ENCODE measurements at places on chromosomes 11 and 22.

DNA sequence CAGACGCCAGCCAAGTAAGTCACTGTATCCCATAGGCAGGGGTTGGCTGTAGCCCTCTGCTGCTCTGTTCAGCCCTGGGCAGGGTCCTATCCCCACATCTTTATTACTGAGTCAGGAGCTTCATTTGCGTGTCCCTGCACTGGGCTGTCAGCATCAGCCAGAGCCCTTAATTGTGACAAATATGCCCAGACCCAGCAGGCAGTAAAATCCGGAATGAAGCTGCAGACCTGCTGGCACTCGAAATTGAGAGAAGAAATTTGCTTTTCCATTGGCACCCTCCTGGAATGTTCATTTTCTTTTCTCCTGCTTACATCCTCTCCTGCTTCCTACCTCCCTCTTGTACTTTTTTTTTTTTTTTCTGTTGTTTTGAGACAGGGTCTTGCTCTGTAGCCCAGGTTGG lies 43.8 kb downstream of the CEP164 start:
- H3K4me3 ChIP-seq: no peak overlapping the region
- no peak overlapping the region for H3K27ac ChIP-seq
- no peaks in the 10 kb centered on the region for H3K4me1 ChIP-seq
- DNase-seq: no peak
- H3K36me3 ChIP-seq: peaks cover 23% of the 10 kb centered on the region

DNA sequence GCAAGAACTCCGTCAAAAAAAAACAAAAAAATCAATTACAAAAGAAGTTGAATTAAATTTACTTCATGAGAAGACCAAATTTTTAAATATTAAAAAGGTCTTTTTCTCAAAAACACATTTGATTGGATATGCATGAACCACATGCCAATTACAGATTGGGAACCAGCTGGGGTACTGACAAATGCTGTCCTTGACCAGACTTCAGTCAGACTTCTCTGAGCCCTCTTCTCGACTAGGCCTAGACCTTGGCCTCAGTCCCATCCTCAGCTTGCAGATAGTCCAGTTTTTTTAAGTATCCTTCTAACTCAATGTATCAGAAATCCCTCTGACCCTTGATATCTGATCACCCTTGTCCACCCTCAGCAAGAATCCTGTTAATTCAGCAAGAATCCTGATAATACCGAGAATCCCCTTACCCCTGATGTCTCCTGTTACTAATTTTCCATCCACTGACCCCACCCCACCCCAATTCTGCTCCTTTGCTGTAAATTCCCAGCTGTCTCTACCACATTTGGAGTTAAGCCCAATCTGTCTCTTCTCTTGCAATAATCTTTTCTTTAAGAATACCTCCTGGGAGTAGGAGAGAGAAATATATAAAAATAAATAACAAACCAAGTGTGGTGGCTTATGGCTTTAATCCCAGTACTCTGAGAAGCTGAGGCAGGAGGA lies 30.9 kb downstream of the OR4D9 start:
- peaks cover 11% of the 10 kb centered on the region for H3K4me1 ChIP-seq
- H3K36me3 ChIP-seq: no peaks in the 10 kb centered on the region
- DNase-seq: no peak
- no peaks in the 10 kb centered on the region for H3K27me3 ChIP-seq
- no peak overlapping the region for H3K27ac ChIP-seq
- no peak overlapping the region for H3K4me3 ChIP-seq

DNA sequence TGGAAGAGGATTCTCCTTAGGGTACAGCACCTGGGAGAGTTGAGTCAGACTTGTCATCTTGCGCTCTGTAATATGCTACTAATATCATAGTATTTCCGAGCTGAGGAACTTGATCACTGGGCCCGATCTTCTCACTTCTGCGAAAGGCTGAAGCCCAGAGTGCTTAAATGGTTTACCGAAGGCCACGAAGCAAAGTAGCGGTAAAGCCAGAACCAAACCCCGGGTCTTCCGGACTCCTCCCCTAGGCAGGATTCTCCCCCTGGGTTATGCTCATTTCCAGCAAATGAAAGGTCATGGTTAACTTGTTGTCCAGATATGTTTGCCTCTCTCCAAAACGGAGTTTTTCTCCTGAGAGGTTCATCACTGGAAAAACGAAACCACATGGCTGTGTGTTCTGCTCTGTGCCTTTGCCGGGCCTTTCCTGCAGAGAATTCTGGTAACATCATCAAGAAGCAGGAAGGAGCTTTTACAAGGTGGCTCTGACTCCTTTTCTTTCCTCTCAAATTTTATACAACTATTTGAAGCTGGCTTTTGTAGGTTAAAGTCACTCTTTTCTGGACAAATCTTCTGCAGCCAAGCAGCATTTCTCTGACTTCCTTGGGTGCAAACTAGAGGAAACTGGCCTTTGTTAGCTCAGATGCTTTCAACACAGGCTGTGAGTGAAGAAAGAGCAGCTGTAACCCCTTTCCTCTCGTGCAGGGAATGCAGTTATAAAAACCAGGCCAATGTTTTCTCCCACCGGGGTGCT lies 35.5 kb downstream of the UBASH3B start:
- H3K36me3 ChIP-seq: peaks cover 5% of the 10 kb centered on the region
- no peak overlapping the region for H3K4me3 ChIP-seq
- no peaks in the 10 kb centered on the region for H3K4me1 ChIP-seq

DNA sequence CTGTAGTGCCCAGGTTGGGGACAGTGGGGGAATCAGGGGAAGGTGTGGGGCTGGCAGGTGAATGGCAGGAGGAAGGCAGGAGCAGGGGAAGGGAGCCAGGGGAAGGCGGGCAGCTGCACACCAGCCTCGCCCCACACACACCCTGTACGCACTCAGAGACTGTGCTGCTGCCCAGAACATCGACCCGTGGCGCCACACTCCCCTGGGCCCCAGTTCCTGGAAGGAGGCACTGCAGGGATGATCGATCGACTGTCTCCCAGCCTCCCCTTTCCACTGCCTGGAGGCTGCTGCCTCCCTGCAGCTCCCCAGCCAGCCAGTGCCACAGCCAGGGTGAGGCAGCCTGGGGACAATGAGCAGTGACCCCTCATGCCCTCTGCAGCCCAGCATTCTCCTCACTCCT lies 19.2 kb downstream of the PDE2A start:
- H3K27ac ChIP-seq: no peak overlapping the region
- H3K27me3 ChIP-seq: peaks cover 34% of the 10 kb centered on the region
- H3K36me3 ChIP-seq: no peaks in the 10 kb centered on the region
- H3K4me1 ChIP-seq: no peaks in the 10 kb centered on the region

DNA sequence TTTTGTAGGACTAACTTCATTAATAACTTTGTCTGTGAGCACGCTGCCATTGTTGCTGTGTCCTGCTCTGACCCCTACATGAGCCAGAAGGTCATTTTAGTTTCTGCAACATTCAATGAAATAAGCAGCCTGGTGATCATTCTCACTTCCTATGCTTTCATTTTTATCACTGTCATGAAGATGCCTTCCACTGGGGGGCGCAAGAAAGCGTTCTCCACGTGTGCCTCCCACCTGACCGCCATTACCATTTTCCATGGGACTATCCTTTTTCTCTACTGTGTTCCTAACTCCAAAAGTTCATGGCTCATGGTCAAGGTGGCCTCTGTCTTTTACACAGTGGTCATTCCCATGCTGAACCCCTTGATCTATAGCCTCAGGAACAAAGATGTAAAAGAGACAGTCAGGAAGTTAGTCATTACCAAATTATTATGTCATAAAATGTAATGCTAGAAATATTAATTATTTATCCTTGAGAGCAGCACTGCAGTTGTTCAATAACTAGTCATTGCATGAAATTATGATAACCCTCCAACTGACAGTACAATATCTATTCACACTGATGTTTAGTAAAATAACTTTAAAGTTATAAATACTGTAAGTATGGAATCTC lies 46.4 kb upstream of the OR5D13 start:
- no peaks in the 10 kb centered on the region for H3K36me3 ChIP-seq
- H3K27ac ChIP-seq: no peak overlapping the region
- no peak overlapping the region for H3K4me3 ChIP-seq
- H3K4me1 ChIP-seq: no peaks in the 10 kb centered on the region
- H3K27me3 ChIP-seq: no peaks in the 10 kb centered on the region

GRCh38 chr11:68455485-68455884 lies 5.1 kb upstream of the PPP6R3 start:
- H3K4me3 ChIP-seq: no peak overlapping the region
- no peak overlapping the region for H3K27ac ChIP-seq
- no peaks in the 10 kb centered on the region for H3K36me3 ChIP-seq
- peaks cover 10% of the 10 kb centered on the region for H3K4me1 ChIP-seq

DNA sequence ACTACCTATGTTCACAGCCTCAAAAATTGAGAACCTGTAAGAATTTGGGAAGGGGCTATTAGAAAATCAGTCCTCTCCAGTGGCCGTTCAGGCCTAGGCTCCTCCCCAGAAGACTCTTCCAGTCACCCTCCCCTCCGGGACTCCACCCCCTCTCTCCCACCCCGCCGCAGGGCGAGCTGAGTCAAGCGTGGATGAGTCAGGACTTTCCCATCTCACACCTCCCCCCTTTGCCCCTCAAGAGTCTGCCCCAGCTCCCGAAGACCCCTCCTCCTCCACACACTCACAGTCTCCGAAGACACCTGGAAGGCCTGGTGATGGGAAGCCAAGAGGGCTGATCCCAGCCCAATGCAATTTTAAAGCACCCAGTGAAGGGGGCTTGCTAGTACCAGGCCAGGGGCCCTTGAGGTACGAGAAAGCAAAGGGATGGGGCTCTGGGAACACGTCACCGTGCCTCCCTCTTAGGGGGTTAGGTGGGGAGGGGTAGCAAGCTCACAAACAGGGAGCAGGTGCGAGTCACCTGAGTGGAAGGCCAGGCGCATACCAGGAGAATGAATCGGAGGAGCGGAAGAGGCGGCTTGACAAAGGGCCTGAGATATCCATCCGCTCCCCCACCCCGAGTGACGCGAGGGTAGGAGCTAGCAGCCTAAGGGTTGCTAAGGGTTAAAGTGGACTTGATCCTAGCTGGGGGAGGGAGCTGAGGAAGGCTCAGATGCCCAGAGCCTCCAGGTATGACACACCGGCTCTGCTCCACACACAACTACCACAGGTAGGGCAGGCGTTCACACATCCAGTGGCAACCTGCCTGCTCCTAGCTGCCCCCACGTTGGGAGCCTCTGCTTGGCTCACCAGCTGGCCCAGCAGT lies 13.6 kb downstream of the BCL9L start:
- peak; percentile 99 for DNase-seq
- peak overlapping the region; percentile 99 for H3K27ac ChIP-seq
- H3K36me3 ChIP-seq: peaks cover 13% of the 10 kb centered on the region
- H3K4me3 ChIP-seq: peak overlapping the region; percentile 62

DNA sequence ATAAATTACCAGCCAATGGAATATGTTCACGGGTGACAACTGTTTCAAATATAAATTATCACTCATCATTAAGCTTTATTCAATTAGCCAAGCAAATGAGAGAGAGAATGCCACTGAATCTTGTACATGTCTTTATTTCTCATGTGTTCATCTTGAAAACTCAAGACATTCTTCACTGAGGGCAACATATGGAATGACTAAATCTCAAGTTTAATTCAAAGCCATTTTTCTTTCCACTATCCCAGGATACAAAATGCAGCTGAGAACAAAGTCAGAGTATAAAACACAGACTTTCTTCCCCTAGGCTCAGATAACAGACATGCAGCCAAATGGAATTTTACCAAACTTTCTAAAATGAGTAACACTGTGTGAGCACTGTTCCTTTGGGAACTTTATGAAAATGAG lies 12.1 kb upstream of the BBOX1 start:
- H3K4me1 ChIP-seq: no peaks in the 10 kb centered on the region
- no peak for DNase-seq
- no peaks in the 10 kb centered on the region for H3K27me3 ChIP-seq
- H3K4me3 ChIP-seq: no peak overlapping the region

GRCh38 chr22:46593211-46593681 lies 26.9 kb upstream of the GRAMD4 start:
- no peak for DNase-seq
- no peaks in the 10 kb centered on the region for H3K27me3 ChIP-seq
- peaks cover 2% of the 10 kb centered on the region for H3K4me1 ChIP-seq
- no peak overlapping the region for H3K27ac ChIP-seq
- no peak overlapping the region for H3K4me3 ChIP-seq
- H3K36me3 ChIP-seq: no peaks in the 10 kb centered on the region

DNA sequence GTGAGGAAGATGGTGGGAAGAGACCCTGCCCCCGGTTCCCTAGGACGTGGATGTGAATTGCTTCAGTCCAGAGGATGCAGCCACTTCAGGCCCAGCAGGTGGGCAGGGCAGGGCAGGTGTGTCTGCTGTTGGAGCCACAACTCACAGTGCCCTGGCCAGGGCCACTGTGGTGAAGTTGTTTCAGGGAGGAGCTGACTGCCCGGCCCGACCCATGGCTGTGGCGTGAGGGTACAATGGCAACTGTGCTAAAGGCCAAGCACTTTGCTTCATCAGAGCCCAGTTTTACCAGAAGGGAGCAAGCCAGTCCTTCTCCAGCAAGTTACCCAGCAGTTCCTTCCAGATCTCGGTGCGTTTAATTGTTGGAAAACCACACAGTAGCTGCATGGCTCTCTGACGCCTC lies 1174.4 kb downstream of the BRD1 start:
- no peaks in the 10 kb centered on the region for H3K36me3 ChIP-seq
- no peaks in the 10 kb centered on the region for H3K4me1 ChIP-seq
- H3K27me3 ChIP-seq: no peaks in the 10 kb centered on the region
- H3K4me3 ChIP-seq: no peak overlapping the region
- no peak overlapping the region for H3K27ac ChIP-seq

- no peak for DNase-seq
- H3K4me1 ChIP-seq: peaks cover 7% of the 10 kb centered on the region
- no peaks in the 10 kb centered on the region for H3K36me3 ChIP-seq
- H3K4me3 ChIP-seq: no peak overlapping the region
- no peaks in the 10 kb centered on the region for H3K27me3 ChIP-seq
- no peak overlapping the region for H3K27ac ChIP-seq
Measured at GRCh38 chr11:47991266-47991830, 11.0 kb downstream of the PTPRJ start.

DNA sequence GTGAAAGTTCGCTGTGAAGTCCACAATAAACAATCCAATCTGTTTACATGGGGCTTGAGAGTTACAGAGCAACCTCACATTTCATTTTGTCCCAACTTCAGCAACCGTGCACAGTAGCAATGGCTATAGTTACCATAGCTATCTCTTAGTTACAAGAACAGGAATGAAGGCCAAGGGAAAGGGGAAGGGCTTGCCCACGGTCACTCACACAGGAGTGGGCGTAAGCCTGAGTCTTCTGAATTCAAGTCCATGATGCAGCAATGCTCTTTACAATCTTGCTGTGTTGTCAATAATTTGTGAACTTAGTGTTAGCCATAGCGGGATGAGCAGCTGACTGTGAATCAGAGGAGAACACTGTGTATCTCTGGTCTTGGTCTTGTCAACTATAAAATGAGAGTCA lies 102.9 kb downstream of the ADAMTS15 start:
- no peaks in the 10 kb centered on the region for H3K36me3 ChIP-seq
- H3K4me1 ChIP-seq: peaks cover 14% of the 10 kb centered on the region
- H3K27ac ChIP-seq: no peak overlapping the region
- no peak overlapping the region for H3K4me3 ChIP-seq
- DNase-seq: no peak

DNA sequence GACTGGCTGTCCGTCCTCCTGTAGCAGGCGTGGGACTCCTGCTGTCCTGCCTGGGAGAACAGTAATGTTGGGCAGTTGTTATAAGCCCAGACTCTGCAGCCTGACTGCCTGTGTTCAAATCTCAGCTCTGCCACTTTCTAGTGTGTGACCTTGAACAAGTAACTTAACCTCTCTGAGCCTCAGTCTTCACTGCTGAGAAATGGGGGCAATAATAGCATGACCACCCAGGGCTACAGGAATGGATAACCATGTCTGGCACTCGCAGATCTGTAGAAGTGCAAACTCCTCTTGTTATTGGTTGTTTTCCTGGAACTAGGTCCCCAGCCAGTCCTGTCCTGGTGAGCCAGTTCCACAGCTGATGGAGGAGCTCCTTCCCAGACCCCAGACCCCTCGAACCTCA lies 69.7 kb downstream of the TP53I11 start:
- H3K36me3 ChIP-seq: no peaks in the 10 kb centered on the region
- no peaks in the 10 kb centered on the region for H3K4me1 ChIP-seq
- H3K27me3 ChIP-seq: peaks cover 85% of the 10 kb centered on the region
- H3K27ac ChIP-seq: no peak overlapping the region
